ENCODE measurements at places on chromosomes 13 and 19.

GRCh38 chr19:45440259-45440638, 16.5 kb upstream of the ERCC1 start:
- no peak for DNase-seq

DNA sequence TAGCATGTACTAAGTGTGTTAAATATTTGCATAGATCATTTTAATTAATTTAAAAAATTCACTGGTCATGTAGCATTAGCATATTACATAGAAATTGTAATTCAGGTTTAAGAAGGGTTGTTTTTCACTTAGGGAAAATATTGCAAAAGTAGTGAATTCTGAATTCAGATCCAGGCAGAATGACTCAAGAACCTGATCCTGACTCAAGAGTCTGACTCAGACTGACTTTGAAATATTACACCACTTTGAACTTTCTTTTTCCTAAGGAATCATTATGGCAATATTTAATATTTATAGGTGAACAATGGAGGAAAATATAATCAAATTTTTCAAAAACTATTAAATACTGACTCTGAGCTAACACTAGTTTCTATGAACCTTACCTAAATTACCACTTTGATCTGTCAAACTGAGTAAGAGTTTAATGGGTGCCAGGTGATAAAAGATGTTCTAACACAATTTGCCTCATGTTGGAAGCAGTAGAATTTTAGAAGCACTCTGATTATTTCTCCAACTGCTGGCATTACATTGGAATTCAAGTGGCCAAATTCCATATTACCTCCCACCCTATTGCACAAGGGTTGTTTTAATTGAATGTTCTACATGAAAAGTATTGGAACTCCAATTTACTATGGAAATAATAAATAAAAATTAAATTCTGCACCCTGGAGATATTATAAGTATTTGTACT, 261.6 kb downstream of the SLITRK1 start:
- no peak for DNase-seq

DNA sequence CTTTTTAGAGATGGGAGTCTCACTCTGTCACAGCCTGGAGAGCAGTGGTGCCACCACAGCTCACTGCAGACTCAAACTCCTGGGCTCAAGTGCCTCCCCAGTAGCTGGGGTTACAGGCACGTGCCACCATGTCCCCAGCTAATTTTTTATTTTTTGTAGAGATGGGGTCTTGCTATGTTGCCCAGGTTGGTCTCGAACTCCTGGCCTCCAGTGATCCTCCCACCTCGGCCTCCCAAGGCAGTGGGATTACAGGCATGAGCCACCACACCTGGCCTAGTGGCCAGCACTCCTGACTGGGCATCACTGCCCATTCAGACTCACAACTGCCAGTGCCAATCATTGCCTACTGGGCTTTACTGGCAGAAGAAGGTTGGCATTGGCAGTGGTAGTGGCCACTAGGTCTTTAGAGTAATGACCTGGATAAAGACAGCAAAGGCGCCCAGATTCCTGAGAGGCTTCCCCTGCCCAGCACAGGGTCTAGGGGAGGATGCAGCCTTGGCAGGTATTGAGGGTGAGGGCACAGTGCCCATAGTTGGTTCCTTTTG, 26.8 kb upstream of the SLC7A10 start:
- DNase-seq, result no peak

DNA sequence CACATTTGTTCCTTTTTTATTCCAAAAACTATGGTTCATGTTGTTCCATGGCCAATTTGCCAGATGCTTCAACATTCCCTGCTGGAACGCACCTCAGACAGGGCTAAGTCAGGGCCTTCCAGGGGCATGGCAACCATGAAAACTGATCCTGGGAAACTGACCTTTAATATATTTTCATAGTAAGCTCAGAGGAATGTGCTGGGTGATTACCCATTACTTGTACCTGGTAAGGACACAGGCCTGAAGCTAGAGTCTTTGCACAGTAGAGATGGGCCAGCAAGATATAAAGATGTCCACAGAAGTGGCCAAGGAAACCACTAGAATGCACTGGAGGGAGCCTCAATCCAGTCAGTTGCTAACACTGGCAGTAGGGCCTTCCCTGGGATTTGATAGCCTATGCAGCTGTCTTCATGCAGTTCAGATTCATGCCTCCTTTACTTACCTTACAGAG, 353.1 kb downstream of the ENOX1 start:
- no peak for DNase-seq

DNA sequence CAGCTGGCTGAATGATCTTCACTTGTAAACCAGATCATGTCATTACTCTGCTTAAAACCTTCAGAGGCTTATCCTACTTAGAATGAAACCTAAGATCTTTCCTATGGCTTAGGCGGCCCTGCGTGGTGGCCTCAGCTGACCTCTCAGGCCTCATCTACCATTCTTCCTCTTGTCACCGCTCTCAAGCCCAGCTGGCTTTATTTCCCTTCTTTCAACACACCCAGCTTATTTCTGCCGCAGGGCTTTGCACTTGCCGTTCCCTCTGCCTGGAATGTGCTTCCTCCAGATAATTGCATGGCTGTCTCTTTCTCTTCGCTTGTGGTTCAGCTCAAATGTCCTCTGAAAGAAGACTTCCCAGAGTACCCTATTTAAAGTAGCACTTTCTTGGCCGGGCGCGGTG, 3.6 kb upstream of the ASF1B start:
- DNase-seq, result peak; percentile 26

All from neural crest cell (in vitro differentiated cells).